ENCODE measurements at places on chromosomes 12 and 14.

GRCh38 chr14:70073924-70074566, 114.7 kb downstream of the SLC8A3 start:
- peak; percentile 69 for DNase-seq

DNA sequence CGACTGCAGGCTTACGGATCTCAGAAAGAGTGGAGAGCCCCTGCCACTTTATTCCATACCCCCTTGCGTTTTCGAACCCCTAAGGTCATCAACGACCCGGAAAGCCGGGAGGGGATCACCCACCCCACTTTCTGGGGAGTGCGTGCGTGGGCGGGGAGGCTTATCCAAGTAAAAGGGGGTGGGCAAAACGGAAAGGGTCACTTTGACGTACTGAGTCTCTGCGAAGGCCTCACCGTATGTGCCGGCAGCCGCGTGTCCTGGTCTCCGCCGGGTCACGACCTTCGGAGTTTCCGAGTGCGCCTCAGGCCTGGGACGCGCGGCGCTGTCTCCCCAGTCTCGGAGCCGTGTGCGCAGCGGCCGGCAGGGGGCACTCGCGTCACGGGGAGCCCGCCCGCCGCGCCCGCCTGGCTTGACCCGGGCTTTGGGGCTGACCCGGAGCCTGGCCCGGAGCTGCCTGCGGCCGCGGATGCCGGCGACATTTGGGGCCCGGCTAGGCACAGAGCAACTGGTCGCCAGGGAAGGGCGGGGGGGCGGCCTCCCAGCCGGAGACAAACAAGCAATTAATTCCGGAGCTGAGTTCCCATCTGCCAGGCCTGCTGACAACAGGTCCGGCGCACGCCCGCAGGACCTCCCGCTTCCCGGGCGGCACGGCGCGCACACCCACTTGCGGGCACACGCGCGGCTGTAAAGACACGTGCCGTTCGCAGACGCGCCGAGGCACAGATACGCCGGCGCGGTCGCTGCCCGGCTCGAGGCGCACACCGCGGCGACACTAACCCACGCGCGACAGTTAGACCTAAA, 890 bp upstream of the KIF26A start:
- DNase-seq, result no peak

GRCh38 chr12:69168363-69168762, 71.0 kb upstream of the CPSF6 start:
- DNase-seq, result no peak

DNA sequence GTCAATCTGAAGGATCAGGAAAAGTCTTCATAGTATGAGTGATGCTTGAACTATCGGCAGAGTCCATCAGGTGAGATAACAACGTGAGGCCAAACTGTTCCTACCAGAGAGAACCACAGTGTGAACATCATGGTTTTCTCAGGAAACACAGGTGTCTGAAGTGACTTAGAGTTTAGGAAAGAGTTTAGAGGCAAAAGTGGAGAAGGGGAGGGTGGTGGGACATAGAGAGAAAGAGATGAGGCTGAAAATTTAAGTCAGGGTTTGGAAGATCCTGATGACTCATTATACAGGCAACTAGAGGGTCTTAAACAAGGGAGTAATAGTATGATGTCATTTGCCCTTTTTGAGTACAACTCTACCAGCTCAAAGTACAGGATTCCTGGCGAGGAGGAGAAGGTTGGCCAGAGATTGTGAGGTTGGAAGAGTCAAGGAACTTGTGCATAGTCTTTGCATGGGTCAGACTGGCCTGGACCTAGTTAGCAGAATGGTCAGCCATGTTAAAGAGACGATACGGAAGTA, 16.0 kb downstream of the CPNE8 start:
- DNase-seq, result no peak

DNA sequence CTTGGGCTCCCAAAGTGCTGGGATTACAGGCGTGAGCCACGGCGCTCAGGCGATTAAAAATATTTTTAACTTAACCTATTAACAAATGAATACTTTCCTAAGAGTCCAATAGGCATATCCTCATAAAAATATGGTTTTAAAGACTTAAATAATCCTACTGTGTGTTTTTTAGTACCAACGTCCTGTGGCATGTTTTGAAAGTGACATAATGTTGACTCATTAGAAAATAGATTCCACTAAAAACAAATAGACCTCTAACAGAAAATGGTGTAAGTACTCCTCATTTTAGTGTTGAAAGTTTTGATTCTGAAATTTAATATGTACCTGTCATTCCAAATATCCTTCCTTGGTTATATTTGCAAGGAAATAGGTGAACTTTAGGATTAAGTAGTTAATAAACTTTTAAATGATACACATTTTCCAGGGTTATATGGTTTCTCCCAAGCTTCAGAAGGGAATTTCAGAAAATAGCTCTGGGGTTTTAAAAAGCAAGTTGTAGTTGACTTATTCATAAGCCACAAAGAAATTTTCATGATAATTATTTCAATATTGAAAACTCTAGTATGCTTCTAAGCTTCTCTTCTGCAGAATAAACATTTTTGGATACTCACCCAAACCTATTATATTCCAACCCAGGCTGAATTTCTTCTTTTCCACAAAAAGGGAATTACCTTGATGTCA, 12.1 kb upstream of the LUM start:
- peak; percentile 60 for DNase-seq

GRCh38 chr14:85198001-85198400, 331.9 kb upstream of the FLRT2 start:
- no peak for DNase-seq

DNA sequence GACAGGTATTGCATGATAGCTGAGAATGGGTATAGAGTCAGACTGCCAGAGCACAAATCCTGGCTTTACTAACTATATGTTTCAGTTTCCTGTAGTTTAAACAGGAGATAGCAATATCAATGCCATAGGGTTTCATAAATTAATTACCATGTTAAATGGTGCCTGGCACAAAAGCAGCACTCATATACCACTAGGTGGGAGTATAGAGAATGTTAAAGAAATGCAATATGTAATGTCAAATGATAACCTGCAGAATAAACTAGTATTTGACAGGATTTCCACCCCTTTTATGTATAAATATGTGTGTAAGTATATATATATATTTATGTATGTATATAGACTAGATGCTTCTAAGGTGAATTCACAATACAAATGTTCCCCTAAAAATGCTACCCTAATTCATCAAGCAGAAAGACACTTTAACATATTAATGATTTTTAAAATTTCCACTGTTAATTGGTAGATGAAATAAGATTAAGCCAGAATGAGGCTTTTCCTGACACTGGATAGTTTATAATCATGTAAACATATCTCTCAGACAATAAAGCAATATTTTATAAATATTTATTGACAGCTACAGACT, 8.6 kb downstream of the WDR89 start:
- peak; percentile 52 for DNase-seq

GRCh38 chr12:83573671-83574070, 887.0 kb downstream of the TMTC2 start:
- DNase-seq, result peak; percentile 95

- peak; percentile 6 for DNase-seq
Measured at GRCh38 chr12:132222096-132222807, 78.0 kb downstream of the NOC4L start.

- DNase-seq, result no peak
Measured at GRCh38 chr14:58771016-58771415, 133.3 kb downstream of the DACT1 start.

- no peak for DNase-seq
Measured at GRCh38 chr12:49388682-49389386, 21.6 kb downstream of the SPATS2 start.

- DNase-seq, result no peak
Measured at GRCh38 chr12:132439333-132439904, 50.5 kb upstream of the FBRSL1 start.

DNA sequence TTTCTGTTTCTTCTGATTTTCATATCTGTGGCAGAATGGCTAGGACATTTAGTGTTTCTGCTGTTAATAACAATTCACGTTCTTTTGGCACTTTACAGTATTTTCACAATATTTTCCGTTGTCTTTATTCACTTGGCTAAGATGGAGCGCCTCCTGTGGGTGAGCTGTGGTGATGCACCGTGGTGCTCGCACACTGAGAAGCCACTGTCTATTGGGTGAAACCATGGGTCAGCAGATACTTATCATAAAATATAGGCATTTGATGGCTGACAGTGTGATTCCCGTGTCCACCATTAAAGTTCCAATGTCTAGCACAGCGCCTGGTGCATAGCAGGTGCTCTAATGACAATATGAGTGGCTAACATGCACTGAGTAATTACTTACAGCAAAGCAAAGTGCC, 141.8 kb downstream of the VRK1 start:
- no peak for DNase-seq

DNA sequence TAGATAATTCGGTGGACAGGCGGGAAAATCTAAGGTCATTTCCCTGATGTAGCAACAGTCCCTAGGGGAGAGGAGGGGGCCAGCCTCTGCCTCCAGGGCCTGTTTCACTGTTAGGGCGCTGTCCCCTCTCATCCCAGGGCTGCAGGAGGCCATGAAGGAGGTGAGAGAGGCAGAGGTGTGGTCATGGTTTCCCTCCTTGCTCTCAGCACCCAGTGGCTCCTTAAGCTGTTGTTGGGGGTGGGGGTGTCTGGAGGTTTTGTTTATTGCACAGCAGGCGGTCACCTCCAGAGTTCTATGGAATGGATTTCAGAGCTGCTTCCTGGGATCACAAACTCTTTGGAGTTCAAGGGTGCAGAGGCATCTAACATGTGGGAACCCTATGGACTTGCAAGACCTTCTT, 212.5 kb upstream of the RTL1 start:
- DNase-seq, result no peak

- DNase-seq, result peak; percentile 38
Measured at GRCh38 chr14:64062381-64063115, 209.7 kb downstream of the SYNE2 start.

DNA sequence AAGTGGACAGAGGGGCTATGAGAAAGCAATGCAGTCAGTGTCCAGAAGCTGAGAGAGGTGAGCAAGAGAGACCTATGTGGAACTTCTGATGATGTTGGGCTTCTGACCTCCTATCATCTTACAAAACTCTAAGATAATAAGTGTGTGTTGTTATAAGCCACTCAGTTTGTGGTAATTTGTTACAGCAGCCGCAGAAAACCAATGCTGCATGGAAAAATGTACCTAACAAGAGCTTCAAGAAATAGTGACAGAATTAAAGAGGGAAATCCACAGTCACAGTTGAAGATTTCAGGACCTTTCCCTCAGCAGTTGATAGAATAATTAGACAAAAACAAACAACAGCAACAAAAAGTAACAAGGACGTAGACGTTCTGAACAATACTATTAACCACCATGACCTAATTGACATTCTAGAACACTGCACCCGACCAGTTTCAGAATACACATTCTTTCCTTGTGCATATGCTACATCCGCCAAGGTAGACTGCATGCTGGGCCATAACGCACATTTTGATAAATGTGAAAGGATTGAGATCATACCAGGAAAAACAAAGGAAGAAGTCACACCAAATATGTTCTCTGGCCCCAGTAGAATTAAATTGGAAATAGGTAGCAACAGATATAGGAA, 1.8 kb upstream of the EVL start:
- DNase-seq, result no peak

GRCh38 chr12:104942075-104942474, 16.0 kb downstream of the SLC41A2 start:
- no peak for DNase-seq

GRCh38 chr14:61330511-61330910, 9.1 kb downstream of the PRKCH start:
- DNase-seq, result no peak

- no peak for DNase-seq
Measured at GRCh38 chr14:96598332-96598928, 96.2 kb downstream of the PAPOLA start.

GRCh38 chr14:67515386-67516079, 17.6 kb upstream of the PLEKHH1 start:
- no peak for DNase-seq

- no peak for DNase-seq
Measured at GRCh38 chr14:39469094-39469710, 37.0 kb upstream of the FBXO33 start.

DNA sequence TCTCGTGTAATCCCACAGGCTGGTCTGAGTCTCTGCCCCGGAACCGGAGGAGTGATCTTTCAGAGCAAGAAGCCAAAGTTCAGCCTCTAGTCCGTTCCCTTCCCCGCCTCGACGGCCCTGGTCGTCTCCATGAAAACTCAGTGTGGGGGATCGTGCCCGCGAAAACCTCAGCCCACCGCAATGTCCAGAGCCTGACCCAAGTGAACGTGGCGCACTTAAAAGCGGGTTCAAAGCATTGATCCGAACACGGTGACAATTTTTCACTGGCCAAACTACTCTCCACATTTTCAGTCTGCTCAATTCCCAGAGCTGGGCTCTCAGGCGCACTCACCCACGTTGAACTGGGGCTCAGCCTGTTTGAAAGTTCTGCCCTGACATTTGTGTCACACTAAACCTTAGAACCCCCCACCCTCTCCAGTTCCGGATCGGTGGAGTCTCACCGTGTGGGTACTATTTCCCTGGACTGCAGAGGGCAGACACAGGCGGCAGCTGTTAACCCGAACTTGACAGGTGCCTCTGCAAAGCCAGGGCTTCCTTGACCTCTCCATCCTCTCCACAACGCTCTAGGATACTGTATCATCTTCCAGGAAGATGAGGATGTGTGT, 886 bp upstream of the PRICKLE1 start:
- no peak for DNase-seq

- no peak for DNase-seq
Measured at GRCh38 chr12:78167510-78167909, 336.8 kb downstream of the NAV3 start.

DNA sequence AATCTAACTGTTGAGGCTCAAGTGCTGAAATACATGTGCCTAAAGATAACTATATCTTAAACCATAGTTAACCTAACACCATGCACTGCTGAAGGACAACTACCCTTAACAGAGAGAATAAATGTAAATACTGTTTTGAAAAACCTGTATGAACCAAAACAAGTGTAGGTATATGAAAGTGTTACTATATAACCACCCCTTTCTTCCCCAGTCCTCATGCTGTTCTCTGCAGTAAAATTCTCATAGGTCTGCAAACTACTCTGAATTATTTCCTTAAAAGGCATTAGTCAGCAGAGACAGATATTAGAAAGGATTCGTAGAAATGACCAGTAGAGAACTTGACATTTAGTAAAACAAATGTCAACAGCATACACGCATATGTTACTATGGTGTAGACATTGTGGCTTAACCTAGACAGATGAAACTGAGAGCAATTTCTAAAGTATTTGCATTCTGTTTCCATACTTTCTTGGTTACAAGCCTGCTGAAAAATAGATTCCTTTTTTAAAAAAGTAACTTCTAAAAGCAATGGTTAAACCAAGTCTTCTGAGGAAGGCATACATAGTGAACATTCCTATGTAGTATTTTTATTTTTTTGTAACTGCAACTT, 13.9 kb downstream of the CSRP2 start:
- DNase-seq, result no peak

DNA sequence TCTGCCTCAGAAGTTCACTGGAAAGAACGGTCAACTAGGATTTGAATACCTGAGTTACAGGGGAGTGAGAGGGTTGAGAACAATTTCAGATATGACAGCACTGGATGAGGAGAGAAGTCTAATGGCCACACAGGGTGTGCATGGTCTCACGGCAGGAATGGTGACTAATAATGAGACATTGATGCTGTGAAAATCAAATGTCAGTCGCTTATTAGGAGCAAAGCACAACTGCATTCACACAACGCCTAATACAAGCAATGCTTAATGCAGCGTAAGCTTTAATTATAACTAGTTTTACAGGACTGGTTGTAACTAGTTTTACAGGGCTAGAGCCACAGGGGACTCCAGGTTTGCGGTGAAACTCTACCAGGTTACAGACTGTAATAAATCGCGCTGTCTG, 23.4 kb upstream of the PRIMA1 start:
- DNase-seq, result no peak

Measured in bronchial epithelial cell (primary cell).